ENCODE measurements at places on chromosomes 1 and 21.

- DNase-seq = no peak
Measured at GRCh38 chr1:199859491-199859933, 168.0 kb upstream of the NR5A2 start.

DNA sequence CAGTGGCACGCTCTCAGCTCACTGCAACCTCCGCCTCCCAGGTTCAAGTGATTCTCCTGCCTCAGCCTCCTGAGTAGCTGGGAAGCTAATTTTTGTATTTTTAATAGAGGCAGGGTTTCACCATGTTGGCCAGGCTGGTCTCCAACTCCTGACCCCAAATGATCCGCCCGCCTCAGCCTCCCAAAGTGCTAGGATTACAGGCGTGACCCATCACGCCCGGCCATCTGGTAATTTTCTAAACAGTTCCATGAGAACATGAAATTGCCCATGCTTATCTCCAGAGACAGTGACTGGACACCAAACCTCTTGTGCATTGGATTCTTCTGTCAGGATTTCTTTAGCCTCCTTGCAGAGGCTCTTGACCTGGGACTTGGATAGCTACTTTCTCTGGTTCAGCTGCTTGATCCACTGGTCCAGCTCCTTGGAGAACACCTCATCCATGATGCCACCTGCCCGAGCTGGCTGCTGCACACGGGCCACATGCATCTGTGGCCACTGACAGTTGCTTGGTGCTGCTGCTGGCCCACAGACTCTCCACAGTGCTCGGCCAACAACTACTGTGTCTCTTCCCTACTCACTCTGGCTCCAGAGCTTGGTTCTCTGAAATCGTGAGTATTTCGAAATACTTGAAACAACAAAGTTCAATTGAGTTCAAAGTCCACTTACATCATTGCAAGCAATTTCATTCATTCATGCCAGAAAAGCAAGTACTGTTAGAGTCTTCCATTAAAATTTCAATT lies 40.0 kb upstream of the CTPS1 start:
- no peak for DNase-seq

GRCh38 chr21:33189237-33189636 lies 40.5 kb upstream of the IFNAR2 start:
- no peak for DNase-seq

DNA sequence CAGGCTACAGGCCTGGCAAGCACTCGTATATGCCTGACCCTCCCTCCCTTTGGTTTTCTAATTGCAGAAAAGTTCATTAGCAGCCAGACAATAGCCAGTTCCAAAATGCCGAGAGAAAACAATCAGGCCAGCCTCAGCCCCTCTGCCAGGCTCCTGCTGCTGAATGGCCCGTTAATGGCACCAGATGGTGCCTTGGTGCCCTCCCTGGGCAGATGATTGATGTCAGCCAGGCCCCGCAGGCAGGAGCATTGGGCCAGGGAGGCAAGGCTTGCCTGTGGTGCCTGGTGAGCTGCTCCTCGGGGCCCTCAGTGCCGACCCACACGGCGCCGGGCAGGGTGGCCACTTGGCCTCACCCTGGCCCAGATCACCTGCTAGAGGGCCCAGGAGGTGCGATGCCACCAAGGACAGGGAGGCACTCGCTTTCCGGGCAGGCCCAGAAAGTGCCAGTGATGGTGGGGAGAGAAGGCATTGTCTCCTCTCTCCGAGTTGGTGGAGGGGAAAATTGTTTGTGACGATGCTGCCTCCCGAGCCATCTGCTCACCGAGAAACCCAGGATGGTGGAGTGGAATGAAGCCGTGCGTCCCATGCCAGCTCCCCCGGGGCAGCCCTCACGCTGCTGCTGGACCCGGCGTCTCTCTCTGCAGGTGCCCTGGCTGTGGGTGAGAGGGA lies 28.1 kb downstream of the QSOX1 start:
- DNase-seq = no peak

- DNase-seq = no peak
Measured at GRCh38 chr21:34812504-34813265, 143.9 kb downstream of the CLIC6 start.

- DNase-seq = no peak
Measured at GRCh38 chr1:226872437-226872836, 2.0 kb downstream of the PSEN2 start.

- no peak for DNase-seq
Measured at GRCh38 chr1:4327142-4327541, 327.3 kb upstream of the AJAP1 start.

DNA sequence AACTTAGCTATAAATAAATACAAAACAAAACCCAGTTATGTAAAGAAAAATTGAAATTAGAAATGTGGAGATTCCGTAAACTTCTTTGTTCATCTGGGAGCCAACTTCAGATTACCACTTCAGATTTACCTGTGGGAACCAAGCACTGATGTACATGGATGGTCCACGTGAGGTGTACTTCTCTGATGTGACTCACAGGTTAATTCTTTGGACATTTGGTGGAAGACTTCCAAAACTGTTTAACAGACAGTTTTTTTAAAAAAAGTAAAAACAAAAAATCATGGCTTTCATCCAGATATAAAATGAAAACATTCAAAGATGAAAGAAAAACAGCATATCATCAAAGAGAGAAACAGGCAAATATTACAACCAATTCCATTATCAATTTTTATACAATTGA lies 92.0 kb downstream of the MAST2 start:
- no peak for DNase-seq

DNA sequence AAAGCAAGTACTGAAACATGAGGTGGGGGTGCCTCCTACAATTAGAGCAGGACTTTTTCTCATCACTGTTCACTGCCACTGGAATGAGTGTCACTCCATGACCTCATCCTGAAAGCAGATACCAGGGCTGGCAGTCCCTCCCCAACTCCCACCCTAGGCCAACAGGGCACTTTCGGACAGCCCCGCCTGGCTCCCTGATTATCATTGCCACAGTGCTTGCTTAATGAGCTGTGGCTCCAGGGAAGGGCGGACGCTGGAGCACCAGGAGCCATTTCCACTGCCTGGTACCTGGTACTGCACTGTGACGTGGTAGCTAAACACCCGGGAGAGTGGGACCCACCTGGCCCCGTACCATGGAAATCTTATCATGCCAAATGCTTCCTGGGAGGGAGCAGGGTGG lies 22.3 kb downstream of the SLC9A1 start:
- DNase-seq = no peak

DNA sequence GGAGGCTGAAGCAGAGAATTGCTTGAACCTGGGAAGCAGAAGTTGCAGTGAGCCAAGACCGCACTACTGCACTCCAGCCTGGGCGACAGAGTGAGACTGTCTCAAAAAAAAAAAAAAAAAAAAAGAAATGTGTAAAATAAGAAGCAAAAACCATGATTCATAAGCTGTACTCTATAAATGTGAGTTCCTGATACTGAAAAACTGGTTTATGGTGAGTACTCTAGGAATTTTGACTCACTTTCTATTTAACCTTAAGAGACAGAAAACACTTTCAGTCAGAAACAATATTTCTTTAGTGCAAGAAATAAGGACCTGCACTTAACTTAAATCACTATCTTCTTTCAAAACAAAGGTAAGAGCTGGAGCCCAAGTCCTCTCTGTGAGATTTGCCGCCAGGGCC lies 19.9 kb upstream of the POU2F1 start:
- no peak for DNase-seq

DNA sequence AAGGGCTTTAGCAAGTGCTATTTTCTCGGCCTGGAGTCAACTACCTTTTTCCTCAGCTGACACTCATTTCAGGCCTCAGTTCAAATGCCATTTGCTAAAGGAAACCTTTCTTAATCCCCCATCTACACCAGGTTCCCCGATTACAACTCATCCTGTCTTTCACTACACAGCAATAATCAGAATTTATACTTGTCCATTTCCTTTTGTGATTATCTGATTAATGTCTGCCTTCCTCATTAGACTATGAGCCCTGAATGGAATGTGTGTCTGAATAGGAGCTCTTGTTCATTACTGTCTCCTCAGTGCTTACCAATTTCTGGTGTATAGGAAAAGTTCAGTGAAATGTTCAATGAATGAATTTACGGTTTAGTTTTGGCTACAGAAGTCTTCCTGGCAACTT lies 36.9 kb downstream of the ATP1B1 start:
- DNase-seq = no peak

GRCh38 chr1:234320549-234320948 lies 52.7 kb upstream of the COA6 start:
- DNase-seq = no peak

- DNase-seq = no peak
Measured at GRCh38 chr21:45852886-45853400, 128.6 kb upstream of the COL6A1 start.

DNA sequence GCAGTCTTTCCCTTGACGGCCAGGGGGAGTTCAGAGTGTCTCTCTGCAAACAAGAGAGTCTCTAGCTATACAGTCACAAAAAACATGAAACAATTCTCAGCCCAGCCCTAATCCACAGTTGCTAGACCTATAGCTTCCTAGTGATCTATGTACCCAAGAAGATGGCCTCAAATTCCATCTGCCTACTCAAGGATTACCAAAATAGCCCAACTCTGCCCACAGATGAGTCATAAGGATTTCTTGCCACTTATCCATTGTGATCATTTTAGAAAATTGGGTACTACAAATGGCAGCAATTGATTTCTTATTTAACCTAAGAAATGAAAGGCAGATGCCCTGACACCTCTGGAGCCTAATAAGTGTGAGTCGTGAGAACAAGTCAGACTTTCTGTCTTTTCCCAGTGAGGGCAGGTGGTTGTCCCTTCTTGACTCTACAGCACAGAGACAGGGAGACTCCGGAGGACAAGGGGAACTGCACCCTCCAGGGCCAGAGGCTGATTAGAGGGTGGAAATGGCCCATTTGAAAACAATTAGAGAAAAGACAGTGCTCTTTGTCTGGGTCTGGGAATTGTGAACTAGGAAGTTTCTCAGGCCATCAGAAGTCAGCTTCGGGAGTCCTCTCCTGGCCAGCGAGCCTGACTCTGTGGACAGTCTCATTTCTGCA lies 65.4 kb downstream of the ABCA4 start:
- no peak for DNase-seq

DNA sequence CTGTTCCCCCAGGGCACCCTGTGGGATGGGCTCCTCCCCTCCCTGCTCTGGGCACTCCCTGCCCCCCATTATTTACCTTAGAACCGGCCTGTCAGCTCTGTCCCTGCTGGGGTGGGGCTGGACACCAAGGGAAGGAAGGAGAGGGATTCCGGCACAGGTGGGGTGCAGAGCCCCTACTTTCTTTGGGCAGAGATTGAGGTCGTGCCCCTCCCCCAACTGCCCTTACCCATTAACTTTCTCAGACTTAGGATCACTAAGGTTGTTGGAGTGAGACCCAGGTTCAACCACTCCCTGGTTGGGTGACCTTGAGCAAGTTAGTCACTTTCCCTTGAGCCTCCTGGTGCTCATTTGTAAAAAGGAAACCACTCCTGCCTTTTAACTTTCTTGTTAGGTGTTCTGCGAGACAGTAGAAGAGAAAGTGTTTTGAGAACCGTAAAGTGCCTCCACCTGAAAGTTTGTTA lies 57.0 kb upstream of the SYNC start:
- DNase-seq = no peak

DNA sequence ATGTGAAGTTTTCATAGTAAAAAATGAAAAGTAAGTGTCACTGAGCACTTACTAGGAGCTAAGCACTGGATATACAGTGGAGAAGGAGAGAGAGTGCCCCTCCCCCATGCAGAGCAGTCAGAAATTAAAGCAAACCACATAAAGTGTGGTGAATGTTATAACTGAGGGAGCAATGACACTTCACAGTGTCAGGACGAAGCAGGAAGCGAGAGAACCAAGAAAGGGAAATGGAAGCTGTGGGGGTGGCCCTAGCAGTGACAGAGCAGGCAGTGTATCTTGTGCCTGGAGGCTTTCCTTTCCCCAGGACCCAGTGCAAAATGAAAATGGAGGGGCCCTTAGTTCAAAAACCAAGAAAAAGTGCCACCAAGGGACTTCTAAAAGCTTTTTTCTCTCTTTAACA lies 21.5 kb upstream of the RCAN3 start:
- peak; percentile 33 for DNase-seq

DNA sequence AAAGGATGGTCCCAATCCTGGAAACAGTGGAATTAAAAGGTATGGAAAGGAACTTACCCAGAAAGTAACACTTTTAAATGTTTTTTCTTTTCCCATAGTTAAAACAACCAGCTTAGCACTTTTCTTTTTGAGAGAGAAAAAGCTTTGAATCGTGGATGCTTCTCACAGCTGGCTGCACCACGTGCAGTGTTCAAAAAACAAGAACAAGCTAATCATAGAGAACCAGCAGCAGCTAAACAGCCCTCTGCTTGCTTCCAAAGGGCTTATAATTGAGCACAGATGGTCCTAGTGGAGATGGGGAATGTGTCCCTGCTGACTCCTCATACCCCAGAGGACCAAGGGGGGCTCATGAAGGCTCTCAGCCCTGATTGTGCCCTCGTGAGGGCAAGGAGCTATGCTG lies 26.4 kb downstream of the UTP25 start:
- no peak for DNase-seq

GRCh38 chr1:18820791-18821641 lies 38.4 kb downstream of the TAS1R2 start:
- peak; percentile 93 for DNase-seq

DNA sequence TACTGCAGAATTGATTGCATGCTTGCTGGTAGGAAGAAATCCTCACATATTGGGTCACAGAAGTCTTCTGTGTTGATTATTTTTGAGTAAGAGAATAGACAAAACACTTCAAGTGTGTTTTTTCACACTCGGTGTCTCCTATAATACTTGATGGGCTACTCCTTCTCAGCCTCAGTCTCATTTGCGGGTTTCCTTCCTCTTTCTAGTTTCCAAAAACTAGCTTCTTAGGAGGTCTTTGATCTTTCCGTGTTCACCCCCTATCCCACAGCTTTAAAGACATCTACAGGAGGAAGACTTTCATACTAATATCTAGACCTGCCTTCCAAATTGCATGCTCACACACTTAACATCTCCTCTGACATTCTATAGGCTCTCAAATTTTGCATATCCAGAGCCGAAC lies 40.7 kb upstream of the NTPCR start:
- no peak for DNase-seq

- no peak for DNase-seq
Measured at GRCh38 chr1:36560621-36561360, 78.1 kb upstream of the CSF3R start.

DNA sequence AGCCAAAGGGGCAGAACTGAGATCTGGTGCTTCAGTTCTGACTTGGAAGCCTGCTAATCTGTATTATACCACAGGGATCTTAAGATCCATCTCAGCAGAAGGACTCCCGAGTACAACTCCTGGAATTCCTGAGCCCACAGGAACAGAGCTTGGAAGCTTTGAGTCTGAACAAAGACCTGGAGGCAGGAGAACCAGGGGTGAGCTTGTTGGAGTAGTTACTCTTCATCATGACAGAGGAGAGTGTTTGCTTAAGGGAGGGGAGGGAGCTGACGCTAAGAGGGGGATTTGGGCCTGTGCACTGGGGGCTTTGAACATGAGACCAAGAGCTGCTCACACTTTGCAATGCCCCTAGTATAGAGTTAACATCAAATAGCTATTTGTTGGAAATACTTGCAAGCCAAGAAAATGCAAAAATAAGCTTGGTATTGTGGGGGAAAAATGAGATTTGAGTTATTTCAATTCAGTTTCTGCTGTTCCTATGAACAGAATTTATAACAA lies 41.1 kb upstream of the TRABD2B start:
- DNase-seq = no peak

DNA sequence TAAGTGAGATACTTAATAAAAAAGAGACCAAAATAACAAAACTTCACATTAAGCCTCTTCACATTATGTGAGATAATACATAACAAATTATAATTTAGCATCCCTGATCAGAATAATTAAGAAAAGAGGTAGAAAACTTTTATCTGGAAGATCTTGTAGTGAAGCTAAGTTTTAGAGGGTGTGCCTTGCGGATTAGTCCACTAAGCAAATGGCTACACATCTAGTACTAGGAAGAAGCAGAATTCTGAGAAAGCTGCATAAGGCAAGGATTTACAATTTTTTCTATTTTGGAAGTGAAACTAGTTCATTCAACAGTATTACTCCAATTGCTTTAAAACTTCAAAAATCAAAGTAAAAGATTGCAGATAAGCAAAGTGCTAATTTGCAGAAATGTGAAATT lies 3.5 kb downstream of the YOD1 start:
- no peak for DNase-seq

Data from iPS-NIHi11 (cell line).